ENCODE measurements at places on chromosomes 5 and 9.
A peak's percentile ranks its signal among the peaks of the same experiment; 100 is the strongest.

- DNase-seq: no peak
Observed at GRCh38 chr9:89863141-89863540, 258.3 kb downstream of the GADD45G start.

- DNase-seq: no peak
Observed at GRCh38 chr9:115373000-115373709, 255.2 kb upstream of the TNC start.

DNA sequence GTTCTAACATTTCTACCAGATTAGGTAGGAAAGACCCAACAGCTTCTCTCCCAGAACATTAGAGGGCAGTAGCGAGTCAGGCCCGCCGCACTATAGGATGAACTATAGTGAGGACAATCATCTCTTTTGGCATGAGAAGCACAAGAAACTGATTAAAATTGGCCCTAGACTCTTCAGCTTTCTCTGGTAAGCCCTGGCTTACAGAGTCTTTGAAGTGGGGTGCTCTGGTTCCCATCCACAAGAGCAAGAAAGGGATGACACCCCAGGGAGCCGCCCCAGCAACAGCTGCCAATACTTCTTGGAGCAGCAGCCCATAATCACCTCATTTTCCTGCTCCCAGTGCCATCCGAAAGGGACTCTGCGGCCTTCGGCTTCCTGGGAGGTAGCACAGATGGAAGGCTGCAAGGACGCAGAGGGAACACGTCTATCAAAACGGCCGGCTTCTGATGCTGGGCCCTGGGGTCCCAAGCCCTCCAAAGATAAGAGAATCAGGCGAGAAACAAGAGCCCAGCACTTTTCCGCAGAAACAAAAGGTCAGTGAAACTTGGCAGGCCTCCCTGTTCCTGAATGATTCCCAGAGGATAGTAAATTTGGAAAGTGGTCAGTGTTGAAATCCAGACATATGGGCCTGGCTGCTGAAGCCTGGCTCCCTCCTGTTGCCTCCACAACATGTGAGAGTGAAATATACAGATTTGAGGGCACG lies 69.3 kb downstream of the HSD17B3 start:
- peak; percentile 90 for DNase-seq

GRCh38 chr5:59178071-59178470 lies 595.2 kb downstream of the RAB3C start:
- no peak for DNase-seq

- DNase-seq: no peak
Observed at GRCh38 chr5:41649659-41650058, 139.3 kb upstream of the PLCXD3 start.

GRCh38 chr5:3512361-3513095 lies 83.1 kb upstream of the IRX1 start:
- peak; percentile 60 for DNase-seq

- no peak for DNase-seq
Observed at GRCh38 chr5:167294882-167295680, 996.4 kb upstream of the WWC1 start.

DNA sequence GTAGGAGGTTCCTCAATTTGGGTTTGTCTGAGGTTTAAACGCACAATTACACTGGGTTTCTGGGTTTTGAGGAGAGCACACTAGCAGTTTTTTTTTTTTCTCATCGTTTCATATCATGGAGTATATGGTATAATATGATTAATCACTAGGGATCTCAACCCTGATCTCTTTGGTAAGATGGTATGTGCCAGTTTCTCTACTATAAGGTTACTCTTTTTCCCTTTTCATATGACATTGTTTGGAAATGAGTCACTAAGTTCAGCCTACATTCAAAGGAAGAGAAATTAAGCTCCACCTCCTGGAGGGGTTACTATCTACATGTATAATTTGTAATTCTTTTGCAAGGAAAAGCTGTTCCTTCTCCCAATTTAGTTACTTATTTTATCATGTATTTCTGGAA lies 35.2 kb downstream of the MTRR start:
- DNase-seq: no peak

- no peak for DNase-seq
Observed at GRCh38 chr9:16029046-16029615, 476.3 kb downstream of the CCDC171 start.

- DNase-seq: no peak
Observed at GRCh38 chr5:76449606-76450005, 46.5 kb downstream of the IQGAP2 start.

DNA sequence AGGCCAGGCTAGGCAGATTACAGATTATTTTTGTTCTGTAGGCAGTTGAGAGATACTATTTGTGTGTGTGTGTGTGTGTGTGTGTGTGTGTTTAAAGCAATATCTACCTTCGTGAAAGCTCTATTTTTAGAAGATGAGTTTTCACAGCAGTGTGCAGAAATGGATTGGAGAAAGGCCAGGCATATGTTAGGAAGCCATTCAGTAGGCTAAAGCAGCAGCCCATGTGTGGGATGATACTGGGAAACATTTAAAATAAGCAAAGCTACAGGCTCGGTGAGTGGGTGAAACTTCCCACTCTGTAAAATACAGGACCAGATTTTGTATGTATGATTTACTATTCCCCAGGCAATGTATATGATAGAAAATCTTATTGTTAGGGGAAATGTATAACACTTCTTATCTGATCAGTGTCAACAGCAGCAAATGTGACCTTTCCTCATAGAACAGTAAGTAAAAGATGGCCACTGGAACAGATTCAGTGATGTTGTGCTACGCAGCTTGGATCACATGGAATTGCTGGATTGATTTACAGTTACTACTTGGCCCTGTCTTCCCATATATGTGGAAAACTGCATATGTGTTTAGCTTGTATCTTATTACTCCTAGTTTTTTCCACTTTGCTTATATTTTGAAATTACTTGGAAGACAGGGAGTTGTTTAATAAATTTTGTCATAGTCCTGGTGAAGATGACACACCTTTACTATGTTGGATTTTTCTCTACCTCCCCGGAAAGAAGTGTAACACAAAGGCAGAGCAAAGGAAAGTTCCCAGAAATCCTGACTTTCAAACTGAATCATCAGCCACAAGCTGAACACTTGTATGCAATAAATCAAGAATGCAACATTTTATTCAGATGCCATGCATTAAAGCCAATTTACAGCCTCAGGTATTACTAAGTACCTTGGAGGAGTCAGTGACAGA lies 1077.7 kb upstream of the SEMA6A start:
- DNase-seq: no peak

- DNase-seq: no peak
Observed at GRCh38 chr9:19967216-19967887, 178.5 kb upstream of the SLC24A2 start.

DNA sequence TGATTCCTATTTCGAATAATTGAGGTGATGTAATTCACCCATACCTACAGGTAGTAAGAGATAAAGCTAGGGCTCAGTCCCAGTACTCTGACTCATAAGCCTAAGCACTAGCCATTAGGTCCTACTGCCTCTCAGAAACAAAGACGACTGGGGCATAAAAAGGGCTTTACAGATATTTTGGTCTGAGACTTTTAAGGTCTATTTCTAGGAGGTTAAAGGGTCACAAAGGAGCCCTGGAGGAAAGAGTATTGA lies 69.8 kb downstream of the SGCD start:
- no peak for DNase-seq

- no peak for DNase-seq
Observed at GRCh38 chr5:10987276-10987924, 226.4 kb upstream of the DAP start.

GRCh38 chr5:91642581-91642980 lies 259.5 kb upstream of the ARRDC3 start:
- no peak for DNase-seq

All from kidney (tissue), 22 donors.